ENCODE measurements at places on chromosomes 7 and 10.

DNA sequence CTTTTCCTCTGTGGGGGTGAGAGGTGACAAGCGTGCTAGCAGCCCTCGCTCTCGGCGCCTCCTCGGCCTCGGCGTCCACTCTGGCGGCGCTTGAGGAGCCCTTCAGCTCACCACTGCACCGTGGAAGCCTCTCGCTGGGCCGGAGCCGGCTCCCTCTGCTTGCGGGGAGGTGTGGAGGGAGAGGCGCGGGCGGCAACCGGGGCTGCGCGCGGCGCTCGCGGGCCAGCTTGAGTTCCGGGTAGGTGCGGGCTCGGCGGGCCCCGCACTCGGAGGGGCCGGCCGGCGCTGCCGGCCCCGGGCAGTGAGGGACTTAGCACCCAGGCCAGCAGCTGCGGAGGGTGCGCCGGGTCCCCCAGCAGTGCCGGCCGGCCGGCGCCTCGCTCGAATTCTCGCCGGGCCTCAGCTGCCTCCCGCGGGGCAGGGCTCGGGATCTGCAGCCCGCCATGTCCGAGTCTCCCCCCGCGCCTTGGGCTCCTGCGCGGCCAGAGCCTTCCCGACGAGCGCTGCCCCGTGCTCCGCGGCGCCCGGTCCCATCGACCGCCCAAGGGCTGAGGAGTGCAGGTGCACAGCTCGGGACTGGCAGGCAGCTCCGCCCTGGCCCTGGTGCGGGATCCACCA is 352.8 kb upstream of the PODXL start:
- DNase-seq: no peak

DNA sequence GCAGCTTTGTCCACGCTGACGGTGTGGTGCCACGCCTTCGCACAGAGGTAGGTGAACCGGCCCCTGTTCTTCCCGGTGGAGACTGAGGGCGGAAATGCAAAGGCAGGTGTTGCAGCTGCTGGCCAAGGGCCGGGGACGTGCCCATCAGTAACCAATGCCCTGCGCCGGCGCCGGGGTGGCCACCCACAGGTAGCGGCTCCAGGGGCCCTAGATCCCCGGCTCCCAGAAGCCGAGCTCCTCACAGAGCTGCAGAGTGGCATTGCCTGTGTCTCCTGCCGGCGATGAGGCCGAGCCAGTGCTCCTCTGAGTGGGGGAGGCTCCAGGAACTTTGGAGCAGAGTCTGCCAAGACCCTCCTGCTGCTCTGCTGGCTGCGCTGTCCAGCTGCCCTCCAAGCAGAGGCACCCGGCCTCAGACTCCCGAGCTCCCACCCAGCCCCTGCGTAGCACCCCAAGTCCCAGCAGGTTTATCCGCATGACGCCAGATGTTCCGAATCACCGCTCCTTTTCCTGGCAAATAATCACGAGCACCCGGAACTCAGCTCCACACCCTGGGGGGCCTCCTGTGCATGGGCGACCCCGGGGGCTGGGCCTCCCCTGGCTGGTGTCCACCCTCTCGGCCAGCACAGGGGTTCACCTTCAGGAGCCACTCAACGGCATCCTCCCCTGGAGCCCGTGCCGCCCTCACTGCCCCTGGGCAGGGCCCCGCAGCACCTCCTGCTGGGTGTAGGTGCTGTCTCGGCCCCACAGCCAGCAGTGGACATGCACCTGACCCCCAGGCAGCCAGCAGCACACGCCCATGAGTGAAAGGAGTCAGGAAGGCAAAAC is 22.1 kb downstream of the CFAP46 start:
- DNase-seq: no peak

DNA sequence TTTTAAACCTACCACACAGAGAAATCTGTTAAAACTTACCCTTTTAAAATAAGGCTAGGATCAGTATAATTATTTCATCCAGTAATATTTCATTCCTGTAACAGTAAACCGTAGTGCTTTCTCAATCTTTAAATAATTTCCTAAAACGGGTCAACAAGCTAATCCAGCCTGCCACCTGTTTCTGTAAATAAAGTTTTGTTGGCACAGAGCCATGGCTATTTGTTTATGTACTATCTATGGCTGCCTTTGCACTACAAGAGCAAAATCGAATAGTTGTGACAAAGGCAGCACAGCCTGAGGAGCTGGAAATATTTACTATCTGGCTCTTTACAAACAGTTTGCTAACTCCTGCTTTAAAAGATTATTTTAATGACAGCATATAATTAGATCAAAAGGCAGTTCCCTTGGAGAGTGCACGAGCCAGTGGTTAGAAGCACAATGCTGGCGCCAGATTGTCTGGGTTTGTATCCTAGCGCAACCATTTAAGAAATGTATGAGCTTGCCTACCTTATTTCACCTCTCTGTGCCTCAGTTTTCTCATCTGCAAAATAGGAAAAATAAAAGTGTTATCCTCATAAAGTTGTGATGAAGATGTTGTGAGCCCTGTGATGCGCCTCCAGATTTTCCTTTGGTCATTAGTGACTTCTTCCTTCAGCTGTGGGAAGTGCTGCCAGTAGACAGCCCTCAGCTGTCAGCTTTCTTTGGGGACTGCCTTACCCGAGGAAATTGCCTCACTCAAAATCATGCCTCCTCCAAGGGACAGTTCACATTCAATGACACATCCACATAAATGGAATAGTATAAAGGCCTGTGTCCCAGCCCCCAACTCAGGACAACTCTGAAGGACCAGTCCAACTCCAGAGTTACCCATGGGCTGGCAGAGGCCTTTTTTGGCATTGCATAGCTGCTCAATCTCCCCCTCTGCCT is 11.8 kb upstream of the MIOS start:
- no peak for DNase-seq

- DNase-seq: no peak
Measured at GRCh38 chr10:84695902-84696301, 367.5 kb downstream of the CCSER2 start.

GRCh38 chr10:133229265-133230043 is 563 bp upstream of the UTF1 start:
- no peak for DNase-seq
